ENCODE measurements at places on chromosomes 3 and 15. TPM values are rescaled to one million over a fixed set of nuclear protein-coding genes. Genes with fewer than 3 reads are reported as not detected.

The PARP15 gene
- 0.39 TPM for polyA plus RNA-seq

The CLDN16 gene
- polyA plus RNA-seq, result not detected

The ACTRT3 gene
- 2.9 TPM for polyA plus RNA-seq

The ADAMTS9 gene
- polyA plus RNA-seq, result 0.81 TPM

The SLC24A5 gene
- polyA plus RNA-seq, result 0.23 TPM

The HTR3E gene
- not detected for polyA plus RNA-seq

The WWTR1 gene
- 21.0 TPM for polyA plus RNA-seq

The DPPA2 gene
- polyA plus RNA-seq, result 18.9 TPM

The ZBBX gene
- 1.1 TPM for polyA plus RNA-seq

The PLSCR2 gene
- polyA plus RNA-seq, result 0.55 TPM

The CFAP100 gene
- polyA plus RNA-seq, result not detected

The RGMA gene
- 36.5 TPM for polyA plus RNA-seq

The ST8SIA2 gene
- 0.66 TPM for polyA plus RNA-seq

The LINGO1 gene
- 16.9 TPM for polyA plus RNA-seq

The LDHAL6B gene
- polyA plus RNA-seq, result not detected

The FBXW12 gene
- 0.21 TPM for polyA plus RNA-seq

The SCAANT1 gene
- polyA plus RNA-seq, result not detected

The TMEM108 gene
- polyA plus RNA-seq, result 13.2 TPM

The GOLGA8K gene
- polyA plus RNA-seq, result 0.24 TPM

The PLSCR5 gene
- not detected for polyA plus RNA-seq

The IL5RA gene
- polyA plus RNA-seq, result not detected

The CPOX gene
- 12.4 TPM for polyA plus RNA-seq

The NPAP1 gene
- polyA plus RNA-seq, result 0.10 TPM

The EXD1 gene
- polyA plus RNA-seq, result not detected

The MOBP gene
- not detected for polyA plus RNA-seq

The EFHB gene
- polyA plus RNA-seq, result 1.4 TPM

The KLF15 gene
- 3.3 TPM for polyA plus RNA-seq

The TKT gene
- polyA plus RNA-seq, result 584 TPM

The NEDD4 gene
- 2.1 TPM for polyA plus RNA-seq

The BHLHE40 gene
- polyA plus RNA-seq, result 1.7 TPM

The NUP210 gene
- 13.8 TPM for polyA plus RNA-seq

The C3orf80 gene
- polyA plus RNA-seq, result 0.57 TPM

The TRIP4 gene
- polyA plus RNA-seq, result 16.0 TPM

The ESYT3 gene
- polyA plus RNA-seq, result 3.5 TPM

Data from GM23338 (cell line).